NCI-H345 (cell line): ENCODE measurements at places on chromosomes 7 and 10.

DNA sequence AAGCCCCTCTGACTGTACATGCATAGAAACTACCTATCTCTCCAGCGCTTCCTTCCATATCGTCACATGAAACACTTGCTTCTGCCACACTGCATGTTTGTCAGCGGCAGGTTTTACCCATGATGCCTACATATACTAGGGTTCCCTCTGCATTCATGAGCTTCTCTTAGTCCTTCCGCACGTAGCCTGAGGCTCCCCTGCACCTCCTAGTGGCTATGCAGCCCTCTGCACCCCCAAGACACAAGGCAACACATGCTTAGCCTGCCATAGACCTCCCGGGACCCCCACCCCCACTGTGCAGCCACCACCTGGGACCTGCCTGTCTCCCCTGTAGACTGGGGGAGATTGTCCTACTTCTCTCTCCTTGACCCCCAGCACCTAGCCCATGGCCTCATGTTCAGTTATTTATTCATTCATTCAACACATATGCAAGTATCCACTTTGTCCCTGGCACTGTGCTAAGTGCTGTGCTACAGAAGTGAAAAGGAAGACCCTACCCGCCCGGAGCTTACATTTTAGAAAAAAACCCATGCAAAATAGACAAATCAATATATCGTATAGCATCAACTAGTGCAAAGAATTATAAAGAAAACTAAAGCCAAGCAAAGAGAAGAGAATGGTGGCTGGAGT is 23.5 kb downstream of the TMEM273 start:
- DNase-seq = peak; percentile 2

DNA sequence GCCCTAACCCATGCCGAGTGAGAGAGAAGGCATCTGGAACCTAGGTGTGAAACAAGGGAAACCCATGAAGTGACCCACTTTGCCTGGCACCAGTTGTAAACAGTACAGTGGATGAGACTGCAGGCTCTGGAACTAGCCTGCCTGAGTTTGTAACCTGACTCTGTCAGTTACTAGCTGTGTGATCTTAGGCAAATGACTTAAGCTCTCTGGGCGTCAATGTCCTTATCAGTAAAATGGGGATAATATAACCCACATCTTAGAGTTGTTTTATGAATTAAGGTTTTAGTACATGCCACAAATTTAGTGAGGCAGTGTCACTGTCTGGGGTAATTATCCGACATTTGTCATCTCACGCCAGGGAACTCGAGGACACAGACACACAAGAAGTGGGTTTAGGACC is 82.9 kb upstream of the AGK start:
- no peak for DNase-seq

DNA sequence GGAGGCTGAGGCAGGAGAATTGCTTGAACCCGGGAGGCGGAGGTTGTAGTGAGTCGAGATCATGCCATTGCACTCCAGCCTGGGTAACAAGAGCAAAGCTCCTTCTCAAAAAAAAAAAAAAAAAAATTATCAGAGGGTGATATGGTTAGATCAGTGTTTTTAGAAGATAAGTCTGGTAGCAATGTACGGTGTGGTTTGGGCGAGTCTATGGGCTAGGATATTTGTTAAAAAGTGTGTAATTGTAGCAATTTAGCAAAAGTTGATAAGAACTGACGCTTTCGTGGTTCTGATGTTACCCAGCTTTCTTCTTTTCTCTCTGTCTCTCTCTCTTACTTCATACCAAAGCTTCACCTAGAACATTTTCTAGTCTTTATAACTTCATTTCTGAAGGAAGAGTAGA is 6.9 kb upstream of the CYP51A1 start:
- DNase-seq = no peak

DNA sequence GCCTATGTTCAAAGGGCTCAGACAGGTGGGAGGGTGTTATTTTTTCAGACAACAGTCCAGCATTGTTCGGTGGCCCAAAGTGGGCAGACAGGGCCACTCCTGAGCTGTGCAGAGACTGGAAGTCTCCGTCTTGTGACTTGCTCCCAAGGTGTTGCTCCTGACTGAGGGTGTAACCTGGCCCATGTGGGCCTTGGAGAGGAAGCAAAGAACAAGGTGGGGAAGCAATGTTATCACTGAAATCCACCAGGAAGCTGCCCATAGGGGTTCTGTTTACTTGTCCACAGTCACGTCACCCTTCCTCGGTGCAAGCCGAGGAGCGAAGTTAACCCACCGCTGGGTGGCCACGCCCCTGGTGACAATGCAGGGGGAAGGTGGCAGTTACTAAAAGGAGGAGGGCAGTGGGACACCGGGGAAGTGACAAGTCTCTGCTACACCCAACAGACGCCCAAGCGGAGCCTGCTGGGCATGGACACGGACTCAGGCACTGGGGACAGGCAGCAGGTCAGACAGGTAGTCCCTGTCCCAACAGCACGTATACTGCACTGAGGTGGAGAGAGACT is 311.6 kb upstream of the MKI67 start:
- DNase-seq = no peak

DNA sequence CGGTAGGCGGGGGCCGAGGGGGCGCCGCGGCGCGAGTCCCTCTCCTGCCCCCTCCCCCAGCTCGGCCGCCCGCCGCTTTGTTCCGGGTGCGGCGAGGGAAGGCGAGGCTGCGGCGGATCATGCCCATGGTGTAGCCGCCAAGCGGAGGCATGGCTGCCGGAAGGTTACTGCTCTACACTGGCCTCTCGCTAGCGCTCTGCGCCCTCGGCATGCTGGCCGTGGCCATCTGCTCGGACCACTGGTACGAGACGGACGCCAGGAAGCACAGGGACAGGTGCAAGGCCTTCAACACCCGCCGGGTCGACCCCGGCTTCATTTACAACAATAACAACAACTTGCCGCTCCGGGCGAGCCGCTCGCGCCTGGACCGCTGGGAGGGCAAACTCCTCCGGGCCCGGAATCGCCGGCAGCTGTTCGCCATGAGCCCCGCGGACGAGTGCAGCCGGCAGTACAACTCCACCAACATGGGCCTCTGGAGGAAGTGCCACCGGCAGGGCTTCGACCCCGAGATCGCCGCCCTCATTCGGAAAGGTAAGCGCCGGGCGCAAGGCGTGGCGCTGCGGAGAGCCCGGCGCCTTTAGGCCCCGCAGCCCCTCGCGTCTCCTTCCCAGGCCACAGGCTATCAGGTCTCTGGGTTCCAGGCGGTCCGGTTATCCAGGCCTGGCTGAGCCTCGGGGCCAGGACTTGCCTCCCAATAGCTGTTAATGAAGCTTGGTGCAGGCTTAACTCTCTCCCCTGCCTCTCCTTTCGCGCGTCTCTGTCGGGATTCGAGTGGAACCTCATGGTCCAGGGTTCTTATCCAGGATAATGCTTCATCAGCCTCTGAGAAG is 513 bp downstream of the TMEM178B start:
- DNase-seq = peak; percentile 49

GRCh38 chr10:9743639-9744038 is 1274.0 kb upstream of the CELF2 start:
- DNase-seq = no peak

GRCh38 chr7:94897541-94897940 is 9.9 kb upstream of the PPP1R9A start:
- DNase-seq = no peak

GRCh38 chr7:133135451-133135850 is 53.6 kb upstream of the CHCHD3 start:
- no peak for DNase-seq
